ENCODE measurements at places on chromosomes 6 and 20.

DNA sequence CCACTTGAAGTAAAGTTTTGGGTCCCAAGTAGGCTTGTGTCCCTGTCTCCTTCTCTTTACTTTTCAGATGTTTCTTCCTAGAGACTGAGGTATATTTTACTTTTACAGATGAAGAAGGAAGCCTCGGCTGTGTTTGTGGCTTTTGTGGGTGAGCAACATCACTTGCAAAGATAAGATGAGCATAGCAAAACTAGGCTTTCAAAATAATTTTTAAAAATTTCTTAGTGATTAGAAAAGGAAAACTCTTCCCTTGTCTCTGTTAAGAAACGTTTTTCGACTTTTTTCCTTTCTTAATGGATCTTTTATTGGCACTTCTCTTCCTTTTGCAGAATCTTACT is 7.6 kb downstream of the PTPN1 start:
- no peak for DNase-seq

GRCh38 chr20:62227591-62227976 is 7.5 kb upstream of the HRH3 start:
- DNase-seq: no peak

DNA sequence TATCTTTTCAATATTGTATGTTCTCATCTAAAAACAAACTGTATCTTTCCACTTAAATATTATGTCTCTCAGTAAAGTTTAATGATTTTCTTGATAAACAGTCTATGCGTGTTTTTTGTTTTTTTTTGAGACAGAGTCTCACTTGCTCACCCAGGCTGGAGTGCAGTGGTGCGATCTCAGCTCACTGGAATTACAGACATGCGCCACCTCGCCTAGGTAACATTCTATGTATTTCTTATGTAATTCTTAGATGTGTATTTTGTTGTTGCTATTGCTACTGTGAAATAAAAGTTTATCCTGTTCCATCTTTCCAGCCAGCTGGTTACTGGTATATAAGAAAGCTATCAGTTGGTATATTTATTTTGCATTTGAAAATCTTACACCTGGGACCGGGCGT is 29.4 kb downstream of the ABHD12 start:
- DNase-seq: no peak

DNA sequence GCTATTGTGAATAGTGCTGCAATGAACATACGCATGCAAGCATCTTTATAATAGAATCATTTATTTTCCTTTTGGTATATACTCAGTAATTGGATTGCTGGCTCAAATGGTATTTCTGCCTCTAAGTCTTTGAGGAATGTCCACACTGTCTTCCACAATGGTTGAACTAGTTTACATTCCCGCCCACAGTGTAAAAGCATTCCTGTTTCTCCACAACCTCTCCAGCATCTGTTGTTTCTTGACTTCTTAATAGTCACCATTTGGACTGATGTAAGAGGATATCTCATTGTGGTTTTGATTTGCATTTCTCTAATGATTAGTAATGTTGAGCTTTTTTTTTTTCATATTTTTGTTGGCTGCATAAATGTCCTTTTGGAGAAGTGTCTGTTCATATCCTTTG is 208.7 kb downstream of the PHF3 start:
- DNase-seq: peak; percentile 87

GRCh38 chr6:158897236-158897635 is 78.1 kb upstream of the EZR start:
- no peak for DNase-seq
